T-helper 9 cell (primary cell): ENCODE measurements at places on chromosomes 5 and 9.

DNA sequence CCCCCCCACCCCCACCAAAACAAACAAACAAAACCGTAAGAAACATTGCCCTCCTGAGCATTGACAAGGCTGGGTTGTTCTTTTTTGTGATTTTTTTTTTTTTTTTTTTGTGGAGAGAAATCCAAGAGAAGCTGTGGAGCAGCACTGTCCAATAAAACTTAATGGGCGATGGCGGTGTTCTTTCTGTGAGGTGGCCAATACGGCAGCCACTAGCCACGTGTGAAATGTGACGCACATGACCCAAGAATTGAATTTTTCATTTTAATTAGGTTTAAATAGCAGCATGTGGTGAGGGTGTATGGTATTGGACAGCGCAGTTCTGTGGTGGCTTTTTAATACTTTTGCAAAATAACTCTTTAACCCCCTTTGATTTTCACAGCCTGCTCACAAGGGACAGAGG, 251.1 kb downstream of the PDZD2 start:
- DNase-seq = no peak

- DNase-seq = no peak
Observed at GRCh38 chr5:177067503-177067902, 19.2 kb upstream of the FGFR4 start.

- DNase-seq = no peak
Observed at GRCh38 chr5:31768784-31769183, 129.9 kb downstream of the PDZD2 start.

DNA sequence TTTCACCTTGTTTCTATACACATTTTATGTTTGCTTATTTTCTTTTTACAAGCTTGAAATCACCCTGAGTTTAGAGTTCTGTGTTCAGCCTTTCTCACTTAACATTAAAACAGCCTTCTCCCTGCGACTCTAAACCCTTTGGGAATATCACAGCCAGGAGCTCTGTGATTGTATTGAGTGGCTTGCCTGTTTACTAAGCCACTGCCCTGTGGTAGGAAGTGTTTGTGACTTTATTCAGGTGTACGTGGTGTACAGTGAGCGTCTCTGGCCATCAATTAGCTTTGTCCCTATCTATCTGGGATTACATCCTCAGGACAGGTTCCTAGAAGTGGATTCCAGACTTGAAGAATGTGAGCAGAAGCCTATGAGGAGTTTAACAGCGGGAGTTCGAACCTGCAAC, 11.0 kb upstream of the NEURL1B start:
- no peak for DNase-seq

- no peak for DNase-seq
Observed at GRCh38 chr5:146995878-146996277, 117.3 kb upstream of the PPP2R2B start.

- no peak for DNase-seq
Observed at GRCh38 chr9:134412298-134412711, 86.0 kb downstream of the RXRA start.

- no peak for DNase-seq
Observed at GRCh38 chr9:111450124-111450523, 34.1 kb downstream of the ECPAS start.

DNA sequence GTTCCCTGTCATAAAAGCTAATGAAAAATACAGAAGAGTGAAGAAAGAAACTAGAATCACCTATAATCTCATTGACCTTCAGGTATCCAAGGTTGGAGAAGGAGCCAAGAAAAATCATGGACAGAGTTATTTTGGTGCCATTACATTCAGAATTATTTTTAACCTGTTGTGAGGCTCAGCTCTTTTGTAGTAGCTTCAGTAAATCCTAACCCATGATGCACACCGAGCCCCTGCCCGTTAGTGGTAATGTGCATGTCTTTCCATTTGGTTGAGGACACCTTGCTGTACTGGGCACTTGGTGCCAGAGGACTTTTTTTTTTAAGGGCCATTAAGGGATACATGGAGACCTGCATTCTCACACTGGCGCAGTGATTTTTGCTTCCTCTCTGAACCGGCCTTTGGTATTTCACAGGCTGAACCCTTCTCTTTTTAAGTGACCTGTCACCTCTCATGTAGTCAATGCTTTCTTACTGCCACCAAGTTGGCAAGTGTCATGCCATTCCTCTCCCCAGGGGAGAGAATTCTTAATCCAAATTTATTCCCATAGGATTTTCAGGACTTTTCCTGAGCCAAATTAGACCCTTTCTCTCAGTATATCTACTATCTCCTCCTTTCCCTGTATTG, 125.6 kb downstream of the SMARCA2 start:
- no peak for DNase-seq

DNA sequence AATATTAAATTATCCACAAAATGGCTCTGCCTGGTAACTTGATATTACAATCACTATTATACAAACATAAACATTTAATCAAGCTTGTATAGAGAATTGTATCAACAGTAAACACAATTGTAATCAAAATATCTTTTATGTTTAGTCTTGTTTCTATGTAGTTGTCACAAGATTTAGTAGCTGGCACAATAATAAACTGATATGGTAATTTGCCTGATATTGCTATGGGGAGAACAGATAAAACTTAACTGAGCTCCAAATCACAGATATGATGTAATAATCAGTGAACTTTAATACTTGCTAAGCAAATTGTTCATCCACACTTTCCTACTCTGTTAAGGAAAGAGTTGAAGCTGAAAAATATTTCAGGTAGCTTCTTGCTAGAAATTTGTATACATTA, 189.8 kb downstream of the MPDZ start:
- DNase-seq = no peak

DNA sequence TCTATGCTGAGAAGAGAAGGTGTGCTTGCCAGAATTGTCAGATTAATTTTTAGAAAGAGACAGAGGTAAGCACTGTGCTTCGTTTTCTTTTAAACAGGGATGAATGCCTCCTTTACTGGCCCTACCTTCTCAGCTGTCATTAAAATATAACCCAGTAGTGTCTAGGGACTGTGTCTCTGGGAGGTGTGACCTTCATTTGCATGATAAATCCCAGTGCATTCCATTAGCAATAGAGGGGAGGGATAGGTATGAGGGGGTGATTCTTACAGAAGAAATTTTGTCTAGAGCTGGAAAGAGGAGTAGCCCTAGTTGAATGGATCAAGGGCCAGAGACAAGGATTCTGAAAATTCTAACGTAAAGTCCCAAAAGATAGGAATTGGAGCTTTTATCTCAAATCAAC, 351.5 kb downstream of the BNC2 start:
- DNase-seq = no peak
